Esophagus muscularis mucosa (tissue), 4 donors: ENCODE measurements at places on chromosomes 1 and 21. TPM values are rescaled to one million over a fixed set of nuclear protein-coding genes. Genes with fewer than 3 reads are reported as not detected.

The CYP4A11 gene
- not detected for total RNA-seq

GRCh38 chr1:60567256-60567655 lies 493.7 kb upstream of the C1orf87 start:
- H3K27ac ChIP-seq: no peak overlapping the region
- no peak overlapping the region for H3K4me3 ChIP-seq
- DNase-seq: no peak
- H3K27me3 ChIP-seq: no peaks in the 10 kb centered on the region
- H3K36me3 ChIP-seq: no peaks in the 10 kb centered on the region

- H3K27ac ChIP-seq: peak overlapping the region; percentile 90
- no peaks in the 10 kb centered on the region for H3K36me3 ChIP-seq
- peak; percentile 94 for DNase-seq
- peak overlapping the region; percentile 35 for H3K4me3 ChIP-seq
- no peaks in the 10 kb centered on the region for H3K27me3 ChIP-seq
- H3K4me1 ChIP-seq: peaks cover 24% of the 10 kb centered on the region
Observed at GRCh38 chr1:226827458-226827857, 43.0 kb upstream of the PSEN2 start.

DNA sequence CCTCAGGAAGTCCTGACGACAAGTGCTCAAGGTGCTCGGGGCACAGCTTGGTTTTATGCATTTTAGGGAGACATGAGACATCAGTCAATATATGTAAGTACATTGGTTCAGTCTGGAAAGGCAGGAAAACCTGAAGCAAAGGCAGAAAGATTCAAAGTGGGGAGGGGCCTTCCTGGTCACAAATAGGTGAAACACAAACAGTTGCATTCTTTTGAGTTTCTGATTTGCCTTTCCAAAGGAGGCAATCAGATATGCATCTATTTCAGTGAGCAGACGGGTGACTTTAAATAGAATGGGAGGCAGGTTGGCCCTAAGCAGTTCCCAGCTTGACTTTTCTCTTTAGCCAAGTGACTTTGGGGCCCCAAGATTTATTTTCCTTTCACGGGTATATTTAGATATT lies 8.9 kb upstream of the RNF187 start:
- no peaks in the 10 kb centered on the region for H3K36me3 ChIP-seq
- no peaks in the 10 kb centered on the region for H3K4me1 ChIP-seq
- DNase-seq: no peak
- H3K27ac ChIP-seq: no peak overlapping the region
